ENCODE measurements at places on chromosomes 2 and 18.
A peak's percentile ranks its signal among the peaks of the same experiment; 100 is the strongest.

GRCh38 chr18:35949903-35950627 lies 22.4 kb upstream of the RMP24 start:
- DNase-seq: peak; percentile 68

DNA sequence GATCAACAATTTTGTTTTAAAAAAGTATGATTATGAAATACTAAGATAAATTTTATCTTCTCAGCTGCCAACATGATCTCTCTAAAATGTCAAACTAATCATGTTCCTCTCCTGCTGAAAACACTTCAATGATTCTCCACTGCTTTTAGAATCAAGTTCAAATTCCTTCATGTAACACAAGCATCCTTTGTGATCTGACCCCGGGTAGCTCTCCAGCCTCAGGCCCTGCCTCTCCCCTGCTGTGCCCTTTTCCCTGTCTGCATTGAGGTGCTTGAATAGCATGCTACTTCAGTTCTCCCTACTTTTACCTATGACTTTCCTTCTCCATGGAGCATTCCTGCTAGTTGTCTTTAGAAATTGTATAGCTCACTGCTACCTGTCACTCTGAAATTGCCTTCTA lies 274.8 kb downstream of the PDE11A start:
- no peak for DNase-seq

- DNase-seq: no peak
Observed at GRCh38 chr2:236656166-236656565, 86.5 kb downstream of the ACKR3 start.

DNA sequence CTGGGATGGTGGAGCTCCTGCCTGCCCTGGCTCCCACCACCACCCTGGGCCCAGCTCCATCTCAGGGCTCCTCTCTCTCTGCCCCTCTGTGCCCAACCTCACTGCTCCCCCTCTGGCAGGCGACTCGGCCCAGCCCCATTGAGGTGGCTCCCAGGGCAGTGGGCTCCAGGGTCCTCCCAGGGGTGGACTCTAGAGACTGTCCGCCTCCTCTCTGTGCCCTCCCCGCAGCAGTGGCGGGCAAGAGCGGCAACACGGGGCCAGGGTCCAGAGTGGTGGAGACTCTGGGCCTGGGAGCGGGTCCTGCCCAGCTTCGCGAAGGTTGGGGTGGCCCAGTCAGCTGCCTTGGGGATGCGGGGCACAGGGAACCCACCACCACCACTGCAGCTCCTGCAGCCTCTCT lies 27.4 kb downstream of the DDX1 start:
- no peak for DNase-seq

GRCh38 chr2:234960175-234961088 lies 8.6 kb downstream of the SH3BP4 start:
- DNase-seq: peak; percentile 54

DNA sequence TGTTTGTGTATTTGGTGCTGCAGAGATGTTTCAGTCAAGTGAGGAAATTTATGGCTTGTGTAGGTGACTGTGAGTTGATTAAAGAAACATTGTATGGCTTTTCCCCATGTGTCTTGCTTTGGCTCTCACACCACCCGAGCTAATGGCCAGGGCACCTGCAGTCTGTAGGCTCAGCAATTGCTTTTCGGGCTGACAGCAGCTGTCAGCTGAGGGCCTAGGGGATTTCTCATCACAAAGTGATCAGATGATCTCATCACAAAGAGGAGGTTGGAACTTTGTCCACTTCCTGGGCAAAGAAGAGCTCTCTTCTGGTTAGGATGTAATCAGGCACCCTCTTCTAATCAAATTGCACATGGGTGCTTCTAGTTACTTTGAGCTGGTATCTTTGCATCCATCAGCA lies 632.2 kb downstream of the SLC4A3 start:
- DNase-seq: peak; percentile 39

DNA sequence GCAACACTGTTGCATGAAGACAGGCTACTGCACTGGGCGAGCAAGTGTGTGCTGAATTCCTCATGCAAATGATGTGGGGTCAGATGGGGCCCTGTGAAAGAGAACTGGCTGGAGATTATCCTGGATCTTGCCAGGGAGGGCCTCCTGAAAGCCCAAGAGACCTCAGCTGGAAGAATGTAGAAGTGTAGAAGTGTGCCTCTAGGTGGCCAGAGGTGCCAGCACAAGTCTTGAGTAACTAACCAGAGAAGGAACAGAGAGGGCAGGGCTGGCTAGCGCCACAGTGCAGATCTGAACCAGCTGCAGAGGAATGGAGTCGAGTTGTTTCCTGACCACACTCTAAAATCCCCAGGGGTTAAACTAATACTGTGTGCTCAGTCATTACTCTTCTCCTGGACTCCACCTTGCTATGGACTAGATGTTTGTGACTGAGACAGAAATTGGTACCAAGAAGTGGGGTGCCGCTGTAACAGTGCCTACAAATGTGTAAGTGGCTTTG lies 399.3 kb downstream of the LRATD1 start:
- no peak for DNase-seq

DNA sequence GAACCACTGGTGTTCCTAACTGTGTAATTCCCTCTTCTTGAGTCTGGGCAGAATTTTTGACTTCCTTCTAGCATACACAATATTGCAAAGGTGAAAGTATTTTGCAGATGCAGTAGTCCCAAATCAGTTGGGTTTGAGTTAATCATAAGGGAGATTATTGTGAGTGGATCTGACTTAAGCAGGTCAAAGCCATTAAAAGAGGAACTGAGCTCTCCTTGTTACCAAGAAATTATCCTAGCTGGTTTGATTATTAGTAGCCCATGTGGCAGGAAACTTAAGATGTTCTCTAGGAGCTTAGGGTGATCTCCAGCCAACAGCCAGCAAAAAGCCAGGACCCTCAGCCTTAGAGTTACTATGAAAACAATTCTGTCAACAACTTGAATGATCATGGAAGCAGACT lies 221.8 kb downstream of the RPIA start:
- no peak for DNase-seq

DNA sequence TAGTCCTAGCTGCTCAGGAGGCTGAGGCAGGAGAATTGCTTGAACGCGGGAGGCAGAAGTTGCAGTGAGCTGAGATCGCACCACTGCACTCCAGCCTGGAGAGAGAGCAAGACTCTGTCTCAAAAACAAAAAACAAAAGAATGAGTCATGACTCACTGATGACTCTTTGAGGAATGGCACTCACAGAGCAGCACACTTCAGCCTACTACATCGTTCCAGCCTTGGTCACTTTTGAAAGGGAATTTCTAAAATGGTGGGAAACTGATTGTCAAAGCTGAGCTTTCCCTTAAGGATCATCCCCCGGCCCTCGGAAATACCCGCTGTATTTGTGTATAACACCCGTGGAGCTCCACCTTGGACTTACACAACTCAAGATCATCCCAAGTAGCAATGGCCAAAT lies 217.3 kb upstream of the HS6ST1 start:
- DNase-seq: no peak

DNA sequence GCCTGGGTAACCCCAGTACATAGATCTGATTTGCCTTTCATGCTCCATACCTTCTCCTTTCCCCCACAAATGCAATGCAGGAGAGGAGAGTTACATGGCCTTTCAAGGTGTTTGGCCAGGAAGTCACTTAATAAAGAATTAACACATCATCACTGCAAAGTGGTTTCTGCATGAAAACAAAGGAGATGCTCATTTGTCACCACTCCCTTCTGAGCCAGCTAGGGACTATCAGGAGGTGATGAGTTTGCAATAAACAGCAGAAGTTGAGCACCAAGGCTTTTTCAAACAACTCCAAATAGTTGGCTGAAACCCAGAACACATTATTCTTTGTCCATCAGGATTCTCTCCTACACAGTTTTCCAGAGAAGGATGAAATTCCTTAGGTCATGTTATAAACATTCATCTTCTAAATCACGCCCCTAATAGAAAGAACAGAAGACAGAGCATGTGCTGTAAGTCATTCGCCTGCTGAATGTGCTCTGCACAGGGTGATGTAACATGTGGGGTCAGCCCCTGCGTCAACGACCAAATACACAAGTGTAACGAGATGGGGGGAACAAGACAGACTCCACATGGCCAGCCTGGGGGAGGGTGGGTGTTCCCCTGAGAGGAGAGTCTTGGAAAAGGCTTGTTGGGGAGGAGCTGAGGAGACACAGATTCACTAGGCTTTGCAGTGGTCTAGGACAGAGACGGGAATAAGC lies 87.3 kb upstream of the RMDN2 start:
- no peak for DNase-seq

DNA sequence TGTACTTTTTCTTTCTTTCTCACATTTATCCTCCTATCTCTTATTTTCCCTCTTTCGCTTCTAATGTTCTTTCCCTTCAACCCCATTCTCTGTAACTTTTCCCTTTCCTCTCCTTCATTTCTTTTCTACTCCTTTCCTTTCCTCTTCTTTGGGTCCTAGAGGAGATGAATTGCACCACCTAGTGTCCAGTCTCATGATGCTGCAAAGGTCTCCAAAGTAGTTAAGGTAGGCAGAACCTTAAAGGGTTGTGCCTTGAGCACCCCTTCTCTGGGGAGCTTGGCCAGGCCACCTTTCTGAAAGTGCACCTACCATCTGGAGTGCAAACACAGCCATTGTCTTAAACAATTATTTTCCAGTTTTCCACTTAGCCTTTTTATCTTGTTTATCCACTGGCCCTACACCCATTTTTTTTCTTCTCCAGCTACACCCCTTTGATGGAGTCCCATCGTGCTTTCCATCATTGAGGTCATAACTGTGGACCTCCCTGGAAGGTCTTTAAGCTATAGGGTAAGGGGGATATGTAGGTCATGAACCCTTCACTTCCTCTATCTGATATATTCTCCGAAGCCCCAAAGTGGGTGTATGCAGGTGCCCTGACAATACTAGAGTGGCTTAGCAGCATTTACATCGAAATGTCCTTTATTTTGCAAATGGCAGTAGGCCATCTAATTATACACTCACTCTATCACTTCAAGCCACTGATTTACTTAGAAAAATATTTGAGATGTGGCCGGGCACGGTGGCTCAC lies 155.9 kb downstream of the ESCO1 start:
- DNase-seq: peak; percentile 79

DNA sequence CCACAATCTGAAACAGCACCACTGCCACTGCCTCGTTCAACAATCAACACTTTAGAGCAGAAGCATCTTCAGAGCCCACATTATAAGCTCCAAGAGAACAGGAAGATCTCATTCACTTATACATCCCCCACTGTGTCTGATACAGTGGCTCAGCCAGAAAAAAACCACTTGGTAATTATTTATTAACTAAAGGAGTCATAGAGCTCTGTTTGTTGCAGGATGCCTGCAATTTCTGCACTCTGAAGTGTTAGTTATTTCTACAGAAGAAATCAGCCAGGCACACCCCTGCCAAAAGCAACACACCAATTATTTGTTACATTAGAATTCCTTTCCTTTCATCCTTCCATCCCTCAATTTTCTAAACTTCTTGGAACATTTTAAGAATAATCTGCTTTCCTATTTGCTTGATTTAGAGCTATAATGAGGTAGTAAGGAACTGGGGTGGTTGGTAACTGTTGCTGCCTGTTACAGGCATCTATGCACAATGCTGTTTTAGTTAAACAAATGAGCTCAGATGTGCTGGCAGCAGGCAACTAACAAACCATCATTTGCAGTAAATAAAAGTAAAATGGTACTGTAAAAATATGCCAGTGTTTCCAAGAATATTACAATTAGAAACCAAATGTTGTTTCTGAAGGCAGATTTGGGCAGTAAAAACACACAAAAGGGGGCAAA lies 59.9 kb downstream of the DYM start:
- no peak for DNase-seq

- no peak for DNase-seq
Observed at GRCh38 chr18:6741232-6741663, 11.7 kb downstream of the ARHGAP28 start.

- no peak for DNase-seq
Observed at GRCh38 chr18:40380686-40381439, 1574.2 kb upstream of the PIK3C3 start.

DNA sequence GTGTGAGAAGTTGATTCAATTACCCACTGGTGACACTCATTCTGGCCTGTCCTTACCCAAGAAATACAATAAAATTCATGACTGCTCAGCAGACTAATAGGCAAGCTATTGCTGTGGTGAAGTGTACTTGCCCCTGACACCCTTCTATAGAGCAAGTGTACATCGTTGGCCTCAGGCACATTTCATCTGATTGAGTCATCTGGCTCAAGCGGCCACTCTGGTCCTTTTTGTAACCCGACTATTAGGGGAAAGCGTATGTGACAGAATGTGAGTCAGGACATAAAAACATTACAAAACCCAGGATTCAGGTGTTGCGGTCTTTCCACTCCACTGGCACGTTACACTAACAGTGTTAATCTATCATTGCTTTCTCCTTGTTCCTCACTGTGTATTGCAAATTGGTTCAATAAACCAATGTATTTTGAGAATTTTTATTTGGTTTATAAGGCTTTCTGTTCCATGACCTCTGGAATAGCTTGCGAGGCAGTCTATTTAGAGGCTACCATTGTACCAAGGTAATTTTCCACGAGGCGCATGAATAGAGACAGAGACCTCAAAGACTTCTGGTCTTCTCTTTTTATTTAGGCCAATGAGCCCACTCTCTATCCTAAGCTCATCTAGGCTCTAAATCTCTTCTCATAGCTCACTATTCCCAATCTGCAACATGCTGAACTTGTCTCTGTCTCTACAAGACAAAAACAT lies 10.2 kb upstream of the TTC32 start:
- DNase-seq: no peak

- DNase-seq: no peak
Observed at GRCh38 chr2:36528766-36529392, 69.1 kb downstream of the FEZ2 start.

DNA sequence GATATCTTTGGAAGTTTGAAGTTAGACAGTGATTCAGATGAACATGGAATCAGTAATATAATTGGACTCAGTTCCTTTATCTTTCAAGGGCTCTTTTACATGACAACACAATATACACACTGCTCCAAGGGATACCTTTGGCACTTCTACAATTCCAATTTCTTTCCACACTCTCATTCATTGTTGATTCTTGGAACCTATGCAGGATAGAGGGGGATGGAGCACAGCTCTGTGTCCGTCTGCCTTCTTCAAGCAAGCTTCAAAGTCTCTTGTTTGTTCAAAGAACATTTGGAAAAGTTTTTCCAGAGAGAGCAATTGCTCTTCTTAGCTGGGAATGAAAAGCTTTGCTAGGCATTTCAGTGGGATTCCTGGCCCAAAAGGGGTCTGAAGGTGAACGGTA lies 276.2 kb upstream of the ZEB2 start:
- DNase-seq: no peak

DNA sequence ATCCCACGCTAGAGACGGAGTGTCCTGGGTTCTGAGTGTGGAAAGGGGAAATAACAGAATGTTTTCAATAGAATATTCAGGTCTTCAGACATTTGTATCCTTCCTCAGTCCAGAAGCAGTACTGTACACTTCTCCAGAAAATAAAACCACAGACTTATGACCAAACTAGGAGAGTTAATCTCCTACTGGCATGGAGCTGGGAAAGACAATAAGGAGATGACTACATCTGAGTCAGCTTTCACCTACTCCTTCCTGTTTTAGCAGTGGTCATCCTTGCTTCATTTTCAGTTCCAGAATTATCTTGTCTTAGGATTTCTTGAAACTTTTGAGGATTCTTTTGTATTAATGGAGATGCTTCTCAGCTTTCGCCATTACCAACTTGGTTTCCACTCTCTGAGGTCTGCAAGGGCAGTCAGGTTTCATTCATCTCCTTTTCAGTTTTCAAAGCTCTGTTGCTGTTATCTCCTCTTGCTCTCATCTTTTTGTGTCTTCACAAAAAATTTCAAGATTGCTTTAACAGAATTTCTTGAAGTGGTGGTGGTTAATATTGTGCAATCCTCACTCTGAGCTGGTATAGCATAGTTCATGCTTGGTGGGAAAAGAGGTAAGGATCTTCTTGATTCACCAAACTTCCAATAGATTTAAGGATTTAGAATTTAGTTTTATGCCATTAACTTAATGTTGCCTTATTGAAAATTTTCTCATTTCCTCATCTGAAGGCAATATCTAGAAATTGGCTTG lies 23.7 kb upstream of the NR4A2 start:
- DNase-seq: no peak
